ENCODE measurements at places on chromosomes 4 and X.

DNA sequence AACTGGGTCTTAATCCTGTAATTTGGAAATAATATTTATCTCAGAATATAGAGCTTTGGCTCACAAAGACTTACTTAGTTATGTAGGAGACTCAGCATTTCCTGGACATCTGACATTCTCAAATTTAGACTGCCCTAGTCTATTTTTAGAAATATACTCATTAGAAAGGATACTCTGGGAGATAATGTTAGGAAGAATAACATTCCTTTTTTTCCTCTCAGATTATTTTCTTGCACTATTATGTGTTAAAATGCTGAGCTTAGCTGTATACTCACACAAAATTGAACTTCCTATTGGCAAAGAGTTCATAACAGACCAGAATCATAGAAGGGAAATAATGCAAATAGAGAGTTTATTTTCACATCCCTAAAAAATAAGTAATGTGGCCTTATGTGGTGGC, 1424.9 kb upstream of the PCDH7 start:
- DNase-seq = no peak

DNA sequence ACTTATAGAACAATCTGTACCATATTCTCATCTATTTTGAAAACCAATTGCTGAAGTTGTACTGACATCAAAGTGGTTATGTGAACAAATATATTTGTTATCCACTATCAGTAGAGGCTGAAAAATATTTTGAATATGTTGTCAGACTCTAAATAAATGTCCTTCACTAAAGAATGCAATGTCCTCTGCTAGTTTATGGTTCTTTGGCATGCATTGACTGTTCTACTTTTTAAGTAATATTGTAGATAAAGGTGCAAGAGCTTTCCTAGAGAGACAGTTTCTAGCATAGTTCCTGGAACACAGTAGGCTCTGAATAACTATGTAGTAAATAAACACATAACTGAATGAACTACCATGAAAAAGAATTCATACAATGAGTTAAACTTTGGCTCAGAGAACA, 18.2 kb upstream of the COX7B2 start:
- DNase-seq = no peak

- DNase-seq = no peak
Observed at GRCh38 chr4:176134670-176135069, 60.7 kb downstream of the SPATA4 start.

- DNase-seq = no peak
Observed at GRCh38 chrX:455673-456072, 69.0 kb upstream of the PPP2R3B start.

GRCh38 chrX:69104756-69105434, 60.4 kb downstream of the PJA1 start:
- no peak for DNase-seq

GRCh38 chr4:108209489-108209888, 40.8 kb upstream of the LEF1 start:
- DNase-seq = no peak

- no peak for DNase-seq
Observed at GRCh38 chr4:171875291-171875690, 62.1 kb downstream of the GALNTL6 start.

DNA sequence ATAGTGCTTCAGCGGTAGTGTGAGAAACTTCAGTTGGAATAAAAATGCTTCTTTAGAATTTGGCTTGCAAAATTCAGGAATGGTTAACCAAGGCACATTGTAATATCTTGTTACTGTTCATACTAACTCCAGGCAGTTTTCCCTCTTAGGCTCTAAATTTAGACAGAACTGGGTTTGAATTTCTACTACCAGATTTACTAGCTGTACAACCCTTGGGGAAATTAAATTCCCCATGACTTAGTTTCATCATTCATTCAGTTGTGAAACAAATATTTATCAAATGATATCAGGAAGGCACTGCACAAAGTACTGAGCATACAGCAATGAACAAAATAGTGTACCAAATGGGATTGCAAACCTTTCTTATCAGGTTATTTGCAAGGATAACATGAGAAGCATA, 135.0 kb upstream of the IL15 start:
- no peak for DNase-seq

DNA sequence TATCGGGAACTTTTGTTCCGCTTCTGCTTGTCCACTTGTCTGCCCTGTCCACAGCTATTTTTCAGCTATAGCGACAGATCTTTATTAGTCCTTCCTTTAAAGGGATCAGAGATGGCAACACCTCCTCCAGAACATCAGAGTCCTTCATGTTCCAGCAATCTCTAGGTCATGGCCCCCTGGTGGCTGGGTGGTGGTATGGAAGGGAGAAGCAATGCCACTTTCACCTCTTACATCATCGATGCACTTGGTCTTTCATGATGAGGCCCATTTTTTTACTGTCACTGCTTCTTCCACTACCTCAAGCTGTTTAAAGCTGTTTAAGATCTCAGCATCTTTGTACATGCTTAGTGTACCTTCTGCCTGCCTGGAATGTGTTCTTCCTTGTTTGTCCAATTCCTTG, 106.7 kb downstream of the ARHGAP6 start:
- DNase-seq = peak; percentile 3

DNA sequence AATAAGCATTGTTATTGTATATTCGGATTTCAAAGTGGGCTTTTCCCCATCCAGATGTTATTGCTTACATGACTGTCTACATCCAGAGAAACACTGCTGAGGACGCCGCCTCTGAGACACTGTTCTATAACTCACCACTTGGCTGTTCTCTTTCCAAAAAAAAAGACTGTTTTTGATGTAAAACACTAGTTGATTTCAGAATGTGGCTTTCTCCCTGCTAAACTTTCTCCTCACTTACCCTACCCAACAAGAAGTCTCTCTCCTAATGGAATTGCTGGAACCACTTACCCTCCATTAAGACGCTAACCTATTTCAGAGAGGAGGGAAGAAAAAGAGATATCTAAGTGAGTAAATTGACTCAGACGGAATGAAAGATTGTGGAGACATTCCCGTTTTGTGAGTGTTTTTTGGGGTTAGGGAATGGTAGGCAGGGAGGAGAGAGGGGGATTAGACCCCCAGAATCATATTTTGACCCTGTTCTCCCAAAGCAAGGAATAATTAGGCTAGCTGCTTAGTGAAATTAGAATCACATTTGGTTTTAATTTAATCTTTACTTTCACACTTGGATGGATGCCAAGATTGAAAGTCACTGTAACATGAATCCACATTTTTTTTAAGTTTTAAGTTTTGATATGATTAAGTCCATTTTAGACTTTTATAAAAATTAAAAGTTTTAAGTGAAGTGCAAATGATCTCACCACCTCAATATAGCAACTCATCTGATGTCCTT, 174.9 kb downstream of the CHIC2 start:
- DNase-seq = no peak

GRCh38 chr4:89469930-89470375, 162.4 kb upstream of the GPRIN3 start:
- peak; percentile 13 for DNase-seq

GRCh38 chr4:22496165-22496813, 19.6 kb downstream of the ADGRA3 start:
- DNase-seq = no peak

GRCh38 chr4:15707363-15707715, 4.5 kb downstream of the BST1 start:
- no peak for DNase-seq

DNA sequence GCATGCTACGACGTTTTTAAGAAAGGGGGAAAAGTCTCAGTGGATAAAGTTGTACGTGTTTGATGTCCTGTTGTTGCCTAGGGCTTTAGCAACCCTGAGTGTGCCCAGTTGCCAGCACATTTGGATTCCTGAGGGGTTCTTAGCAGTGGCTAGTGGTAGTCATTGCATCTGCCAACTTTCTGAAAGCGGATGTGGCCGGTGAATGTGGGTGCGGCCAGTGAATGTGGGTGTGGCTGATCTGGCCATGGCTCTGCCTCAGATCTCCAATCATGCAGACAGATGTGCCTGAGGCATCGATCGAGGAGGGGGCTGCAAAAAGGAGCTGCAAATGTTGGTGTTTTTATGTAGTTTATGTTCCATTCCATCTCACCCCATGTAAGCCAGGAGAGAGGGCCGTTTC, 41.5 kb upstream of the FAT1 start:
- DNase-seq = no peak

- DNase-seq = no peak
Observed at GRCh38 chr4:112029771-112030171, 115.5 kb upstream of the FAM241A start.

DNA sequence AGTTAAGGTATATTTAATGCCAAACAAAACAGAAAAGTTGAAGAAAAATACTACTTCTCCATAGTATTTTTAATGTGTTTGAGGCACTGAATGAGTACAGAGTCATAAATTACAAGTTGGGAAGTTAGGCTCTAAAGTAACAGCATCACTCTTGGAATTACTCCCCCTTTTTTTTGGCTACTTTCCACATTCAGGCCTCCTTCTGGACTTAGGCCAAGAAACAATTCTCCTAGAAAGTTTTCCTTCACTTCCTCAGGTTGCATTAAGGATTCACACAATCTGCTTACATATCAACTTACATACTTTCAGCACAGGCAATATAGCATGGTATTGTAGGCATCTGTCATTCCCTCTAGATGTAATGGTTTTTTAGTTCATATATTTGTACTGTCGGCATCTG, 52.1 kb downstream of the TMEM165 start:
- no peak for DNase-seq

DNA sequence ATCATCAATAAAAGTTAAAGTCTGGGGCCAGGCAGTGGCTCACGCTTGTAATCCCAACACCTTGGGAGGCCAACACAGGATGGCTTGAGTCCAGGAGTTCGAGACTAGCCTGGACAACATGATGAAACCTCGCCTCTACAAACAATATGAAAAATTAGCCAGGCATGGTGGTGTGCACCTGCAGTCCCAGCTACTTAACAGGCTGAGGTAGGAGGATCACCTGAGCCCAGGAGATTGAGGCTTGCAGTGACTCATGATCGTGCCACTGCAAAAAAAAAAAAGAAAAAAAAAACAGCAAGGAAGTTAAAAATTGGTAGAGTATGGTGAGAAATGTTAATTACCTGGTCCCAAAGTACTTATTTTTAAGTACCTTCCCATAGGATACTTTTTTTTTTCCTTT, 27.5 kb downstream of the FBXW7 start:
- no peak for DNase-seq

- DNase-seq = no peak
Observed at GRCh38 chr4:54165438-54165837, 63.7 kb upstream of the PDGFRA start.

GRCh38 chr4:23788027-23788426, 101.8 kb downstream of the PPARGC1A start:
- DNase-seq = no peak

DNA sequence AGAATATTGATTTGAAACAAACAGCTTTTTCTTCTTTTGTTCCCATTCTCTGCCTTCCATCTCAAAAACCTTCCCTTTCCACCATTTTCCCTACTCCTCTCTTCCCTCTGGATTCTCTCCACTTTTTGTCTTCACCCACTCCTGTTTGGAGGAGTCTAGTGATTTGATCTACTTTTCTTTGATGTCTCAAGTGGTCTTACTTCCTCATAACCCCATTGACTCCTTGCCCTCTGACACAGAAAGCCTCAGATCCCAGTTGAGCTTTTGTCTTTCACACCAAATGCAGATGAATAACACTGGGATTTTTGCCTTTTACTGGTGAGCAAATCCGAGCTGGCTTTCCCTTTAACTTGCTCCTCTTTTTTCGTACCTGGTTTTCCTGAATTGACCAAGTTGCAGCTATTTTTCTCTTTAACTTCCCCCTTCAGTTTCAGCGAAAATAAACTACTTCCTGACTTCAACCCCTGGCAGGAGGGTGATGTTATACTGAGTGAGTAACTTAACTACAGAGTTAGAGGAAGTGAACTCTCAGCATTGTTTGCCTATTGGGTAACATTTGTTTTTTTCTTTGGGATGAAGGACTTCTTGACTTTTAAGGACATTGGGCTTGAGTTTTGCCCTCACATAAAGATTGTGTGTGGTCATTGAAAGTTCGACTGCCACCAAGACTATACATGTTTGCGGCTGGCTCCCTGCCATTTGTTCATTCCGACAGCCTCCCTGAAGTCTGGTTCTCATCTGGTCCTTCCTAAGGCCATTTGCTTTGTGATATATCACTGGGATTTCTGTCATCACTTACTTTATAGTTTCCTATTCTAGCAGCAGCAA, 392.8 kb upstream of the NR3C2 start:
- DNase-seq = no peak

DNA sequence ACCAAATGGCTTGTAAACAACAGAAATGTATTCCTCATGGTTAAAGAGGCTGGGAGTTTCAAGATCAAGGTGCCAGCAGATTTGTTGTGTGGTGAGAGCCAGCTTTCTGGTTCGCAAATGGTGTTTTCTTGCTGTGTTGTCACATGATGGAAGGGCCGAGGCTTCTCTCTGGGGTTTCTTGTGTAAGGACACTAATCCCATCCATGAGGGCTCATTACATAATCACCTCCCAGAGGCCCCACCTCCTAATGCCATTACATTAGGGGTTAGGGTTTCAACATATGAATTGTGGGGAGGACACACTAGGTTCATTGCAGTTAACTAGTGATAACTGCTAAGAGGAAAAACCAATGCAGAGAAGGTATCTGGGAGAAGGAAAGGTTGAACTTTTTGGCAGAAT, 103.5 kb upstream of the ENPEP start:
- DNase-seq = no peak

DNA sequence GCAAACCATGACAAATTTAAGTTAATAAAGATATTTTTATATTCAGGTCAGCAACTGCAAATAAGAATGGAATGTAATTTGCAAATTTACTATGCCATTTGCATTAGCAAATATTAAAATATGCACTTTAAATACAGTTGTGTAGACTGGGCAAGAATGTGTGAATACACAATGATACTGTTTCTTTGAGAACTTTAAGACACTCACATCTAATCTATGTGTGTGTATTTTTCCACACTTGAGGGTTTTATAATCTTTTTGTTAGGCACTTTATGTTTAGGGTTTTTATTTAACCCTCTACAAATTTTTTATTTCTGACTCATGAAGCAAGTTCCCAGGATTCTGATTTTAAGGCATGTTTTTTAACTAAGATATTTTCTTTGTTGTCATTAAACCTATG, 23.9 kb upstream of the NDNF start:
- no peak for DNase-seq

DNA sequence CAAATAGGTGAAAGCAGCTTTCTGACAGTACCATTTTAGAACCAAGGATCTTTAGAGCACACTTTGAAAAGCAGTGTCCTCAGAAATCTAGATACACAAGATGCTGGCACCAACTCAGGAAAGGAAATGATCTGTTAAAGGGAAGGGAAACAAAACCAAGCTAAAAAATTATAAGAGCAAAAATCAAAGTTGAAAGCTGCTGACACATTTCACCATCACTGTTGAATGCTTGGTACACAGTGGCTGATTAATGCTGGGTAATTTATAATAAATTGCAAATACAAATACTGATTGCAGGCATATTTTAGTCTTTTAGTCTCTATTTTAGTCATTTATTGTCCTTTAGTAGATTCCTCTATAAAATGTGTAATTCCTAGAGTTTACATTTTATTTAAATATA, 1540.1 kb upstream of the PCDH10 start:
- no peak for DNase-seq

DNA sequence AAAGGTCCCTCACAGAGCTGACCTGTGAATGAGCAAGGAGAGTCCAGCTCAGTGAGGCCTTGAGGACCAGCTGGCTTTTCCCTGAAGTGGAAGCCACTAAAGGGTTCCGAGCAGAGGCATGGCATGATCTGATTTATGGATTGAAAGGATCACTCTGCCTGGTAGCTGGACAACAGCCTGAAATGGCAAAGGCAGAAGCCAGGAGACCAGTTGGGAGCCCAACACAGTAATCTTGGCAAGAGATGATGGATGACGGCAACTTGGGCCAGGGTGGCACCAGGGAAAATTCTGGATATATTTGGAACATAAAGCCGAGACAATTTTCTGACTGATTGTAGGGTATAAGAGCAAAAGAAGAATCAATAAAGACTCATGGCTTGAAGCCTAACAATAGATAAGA, 69.3 kb upstream of the STIM2 start:
- no peak for DNase-seq

- DNase-seq = no peak
Observed at GRCh38 chr4:55347610-55348228, 1.7 kb downstream of the SRD5A3 start.

All from GM20000 (cell line).